ENCODE measurements at places on chromosomes 1 and 21.

DNA sequence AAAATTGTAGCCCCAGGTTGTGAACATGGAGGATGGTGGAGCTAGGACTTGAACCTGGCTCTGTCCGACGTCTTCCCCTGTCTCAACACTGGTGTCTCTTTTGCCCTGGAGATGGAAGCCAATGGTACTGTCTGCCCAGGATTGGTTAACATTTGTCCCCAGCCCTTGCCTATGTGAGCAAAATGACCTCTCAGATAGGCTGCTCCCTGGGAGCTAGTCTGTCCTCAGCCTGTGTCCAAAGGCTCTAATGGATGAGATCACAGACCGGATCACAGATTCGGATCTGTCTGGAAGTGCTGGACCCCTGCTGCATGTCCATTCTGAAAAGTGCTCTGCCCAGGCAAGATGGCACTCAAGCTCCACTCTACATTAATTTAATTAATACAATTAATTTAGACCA, 394.4 kb upstream of the VAMP3 start:
- DNase-seq, result no peak

DNA sequence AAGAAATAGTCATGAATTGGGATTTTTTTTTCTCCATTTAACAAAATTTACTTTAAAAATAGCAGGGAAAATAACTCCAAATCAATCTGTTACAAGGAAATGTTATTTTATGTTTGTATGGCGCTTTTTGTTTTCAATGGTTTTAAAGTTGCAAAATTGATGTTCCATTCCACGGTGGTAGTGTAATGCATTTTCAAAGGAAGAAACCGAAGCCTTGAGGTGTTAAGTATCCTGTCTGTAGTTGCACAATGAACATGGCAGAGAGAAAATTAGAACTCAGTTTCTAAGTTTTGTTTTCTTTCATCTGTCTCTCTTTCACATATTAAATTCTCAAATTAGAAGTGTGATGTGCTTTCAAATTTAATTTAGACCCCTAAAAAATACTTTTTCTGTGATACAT, 841.8 kb downstream of the USP25 start:
- DNase-seq, result no peak

DNA sequence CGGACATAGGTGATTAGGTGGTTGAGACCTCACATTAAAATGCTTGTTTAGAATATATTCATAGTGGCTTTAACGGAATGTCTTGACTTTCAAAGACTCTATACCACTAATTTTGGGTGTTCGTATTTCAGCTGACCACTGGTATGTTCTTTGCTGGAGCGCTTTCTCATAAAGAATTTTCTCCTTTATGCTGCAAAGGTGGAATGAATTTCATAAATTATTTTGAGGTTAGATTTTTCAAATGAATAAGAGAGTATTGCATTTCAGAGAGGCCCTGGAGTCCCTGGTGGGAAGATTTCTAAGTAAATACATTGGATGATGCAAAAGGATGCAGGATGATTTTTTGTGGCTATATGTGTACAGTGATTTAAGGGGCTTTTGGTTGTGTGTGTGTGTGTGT, 55.8 kb downstream of the HUNK start:
- no peak for DNase-seq

DNA sequence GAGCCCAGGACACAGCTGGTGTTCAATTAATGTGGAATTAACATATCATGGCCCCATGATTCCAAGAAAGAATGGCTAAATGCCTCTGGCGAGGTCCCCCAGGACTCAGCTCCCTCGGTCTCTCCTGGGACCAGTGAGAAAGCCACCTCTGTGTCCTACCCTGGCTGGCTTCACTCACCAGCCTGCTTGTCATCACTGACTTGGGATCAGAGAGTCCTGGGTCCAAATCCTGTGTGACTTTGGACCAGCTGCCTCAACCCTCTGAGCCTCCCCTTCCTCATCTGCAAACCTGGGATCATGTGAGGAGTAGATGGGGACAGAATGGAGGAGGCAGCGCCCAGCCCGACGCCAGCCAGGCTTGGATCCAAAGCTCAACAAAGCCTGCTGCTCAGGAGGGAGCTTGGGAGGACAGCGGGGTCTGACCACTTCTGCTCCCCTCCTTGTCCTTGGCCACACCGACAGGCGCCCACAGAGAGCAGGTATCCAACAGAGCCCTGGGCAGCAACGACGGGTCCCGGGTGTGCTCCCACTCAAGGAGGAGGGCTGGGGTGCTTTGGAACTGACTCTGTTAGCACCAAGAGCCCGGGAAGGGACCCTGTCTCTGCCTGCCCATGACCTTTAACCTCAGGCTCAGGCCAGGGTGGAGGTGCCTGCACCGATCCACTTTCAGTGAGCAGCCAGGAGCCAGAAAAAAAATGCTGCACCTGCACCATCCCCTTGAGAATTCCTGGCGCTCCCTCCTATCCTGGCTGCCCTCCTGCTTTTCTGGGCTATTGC, 3.2 kb downstream of the SH2D5 start:
- no peak for DNase-seq

GRCh38 chr1:24933468-24933867, 3.4 kb upstream of the RUNX3 start:
- no peak for DNase-seq

DNA sequence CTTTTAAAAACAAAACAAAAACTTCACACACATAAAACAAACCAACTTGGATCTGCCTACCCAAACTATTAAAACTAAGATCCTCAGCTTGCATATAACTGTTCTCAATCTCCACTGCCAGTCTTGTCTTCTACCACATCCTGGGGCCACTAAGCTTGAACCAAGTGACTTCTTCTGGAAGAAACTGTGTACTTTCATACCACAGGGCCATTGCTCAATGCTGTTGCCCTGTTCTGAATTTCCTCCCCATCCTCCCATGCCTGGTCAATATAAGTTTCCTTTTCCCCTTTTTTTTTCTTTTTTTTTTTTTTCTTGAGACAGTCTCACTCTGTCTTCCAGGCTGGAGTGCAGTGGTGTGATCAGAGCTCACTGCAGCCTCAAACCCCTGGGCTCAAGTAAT, 109.9 kb downstream of the KIAA0319L start:
- DNase-seq, result no peak
